ENCODE measurements at places on chromosomes 6 and 20.

DNA sequence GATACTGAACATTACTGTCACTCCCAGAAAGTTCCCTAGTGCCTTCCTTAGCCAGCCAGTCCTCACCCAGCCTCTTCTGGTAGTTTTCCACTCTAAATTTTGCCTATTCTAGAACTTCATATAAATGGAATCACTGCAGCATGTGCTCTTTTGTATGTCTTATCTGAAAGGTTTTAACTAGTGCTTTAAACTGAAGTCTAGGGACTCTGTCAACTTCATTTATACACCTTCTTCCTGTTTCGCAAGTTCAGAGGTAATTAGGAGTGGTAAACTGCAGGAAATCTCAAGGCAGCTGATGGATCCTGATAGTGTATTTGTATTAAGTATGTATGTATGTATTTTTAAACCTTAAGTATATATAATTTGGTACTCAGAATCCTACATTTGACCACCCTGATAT lies 94.3 kb downstream of the TCP11 start:
- DNase-seq = no peak

- no peak for DNase-seq
Measured at GRCh38 chr20:51966296-51966971, 164.1 kb upstream of the SALL4 start.

- DNase-seq = no peak
Measured at GRCh38 chr20:24393903-24394302, 75.5 kb upstream of the SYNDIG1 start.

GRCh38 chr6:103723438-103724322 lies 1136.0 kb downstream of the HACE1 start:
- no peak for DNase-seq

DNA sequence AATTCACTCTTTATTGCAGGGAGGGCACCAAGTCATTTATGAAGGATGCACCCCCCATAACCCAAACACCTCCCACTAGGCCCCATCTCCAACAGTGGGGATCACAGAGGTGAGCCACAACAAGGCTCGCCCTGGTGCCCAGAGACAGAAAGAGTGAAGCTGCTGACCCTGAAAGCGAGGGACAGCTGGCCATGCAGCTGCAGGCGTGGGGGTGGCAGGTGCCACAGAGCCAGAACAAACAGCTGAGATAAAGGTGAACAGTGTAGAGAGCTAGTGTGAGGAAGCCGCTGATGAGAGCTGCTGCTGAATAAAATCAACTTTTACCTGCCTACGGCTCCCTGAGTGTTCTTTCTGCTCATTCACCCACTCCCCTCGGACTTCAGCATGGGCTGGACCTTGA lies 18.8 kb upstream of the RGS17 start:
- DNase-seq = no peak

GRCh38 chr6:42764911-42765648 lies 16.8 kb upstream of the BICRAL start:
- DNase-seq = no peak

- DNase-seq = no peak
Measured at GRCh38 chr6:111764238-111765175, 108.7 kb downstream of the FYN start.

DNA sequence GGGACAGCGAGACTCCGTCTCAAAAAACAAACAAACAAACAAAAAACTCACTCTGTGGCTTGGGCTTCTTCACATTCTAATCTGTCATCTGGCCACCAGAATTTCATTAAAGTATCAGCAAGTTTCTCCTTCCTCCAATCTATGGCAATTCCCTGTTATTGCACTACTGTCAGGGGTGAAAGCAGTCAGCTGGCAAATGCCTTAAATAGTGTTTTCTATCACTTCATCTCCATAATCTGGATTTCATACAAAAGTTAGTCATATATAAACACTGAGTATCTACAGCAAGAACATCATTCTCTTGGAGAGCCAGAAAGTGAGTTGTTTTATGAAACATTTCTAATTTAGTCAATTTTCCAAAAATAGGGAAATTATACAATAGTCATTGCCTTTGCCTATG lies 56.1 kb downstream of the PHACTR3 start:
- no peak for DNase-seq

DNA sequence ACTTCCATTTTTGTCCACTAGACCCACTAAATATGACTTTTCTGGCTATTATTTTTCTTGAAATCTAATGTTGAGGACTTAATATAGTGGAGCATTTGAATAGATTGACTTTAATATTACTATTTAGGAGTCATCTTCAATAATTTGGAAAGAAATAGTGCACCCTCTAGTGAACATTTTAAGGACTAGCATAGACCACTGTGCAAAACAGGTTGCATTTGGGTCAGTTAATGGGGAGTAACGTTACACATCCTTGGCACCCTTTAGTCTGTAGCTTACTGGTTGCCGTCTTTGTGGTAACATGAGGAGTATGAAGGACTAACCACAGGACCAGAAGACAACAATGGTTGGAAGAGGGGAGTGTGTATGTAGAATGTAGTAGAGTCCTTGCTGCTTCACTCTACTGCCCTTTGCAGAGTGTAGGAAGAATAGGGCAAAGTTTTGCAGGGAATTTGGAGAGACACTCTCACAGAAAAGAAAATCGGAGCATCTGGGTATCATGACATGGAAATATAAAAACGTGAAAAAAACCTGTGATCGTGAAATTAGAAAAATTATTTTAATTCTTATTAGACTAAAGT lies 25.2 kb downstream of the RFPL4B start:
- no peak for DNase-seq

DNA sequence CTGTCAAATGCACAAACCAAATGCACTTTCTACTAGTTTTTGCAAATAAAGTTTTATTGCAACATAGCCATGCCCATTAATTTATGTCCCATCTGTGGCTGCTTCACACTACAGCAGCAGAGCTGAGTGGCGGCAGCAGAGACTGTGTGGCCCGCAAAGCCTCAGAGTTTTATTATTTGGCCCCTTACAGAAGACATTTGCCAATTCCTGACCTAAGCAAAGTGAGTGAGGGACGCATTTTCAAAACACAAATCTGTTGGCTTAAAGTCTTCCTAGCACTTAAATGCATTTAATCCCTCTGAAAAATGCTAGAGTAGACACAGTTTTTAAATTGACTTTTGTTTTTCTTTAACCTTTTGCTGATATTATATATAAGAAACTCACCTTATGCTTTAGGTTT lies 126.4 kb downstream of the PHACTR3 start:
- no peak for DNase-seq

- DNase-seq = no peak
Measured at GRCh38 chr20:42474646-42475045, 715.1 kb downstream of the PTPRT start.

DNA sequence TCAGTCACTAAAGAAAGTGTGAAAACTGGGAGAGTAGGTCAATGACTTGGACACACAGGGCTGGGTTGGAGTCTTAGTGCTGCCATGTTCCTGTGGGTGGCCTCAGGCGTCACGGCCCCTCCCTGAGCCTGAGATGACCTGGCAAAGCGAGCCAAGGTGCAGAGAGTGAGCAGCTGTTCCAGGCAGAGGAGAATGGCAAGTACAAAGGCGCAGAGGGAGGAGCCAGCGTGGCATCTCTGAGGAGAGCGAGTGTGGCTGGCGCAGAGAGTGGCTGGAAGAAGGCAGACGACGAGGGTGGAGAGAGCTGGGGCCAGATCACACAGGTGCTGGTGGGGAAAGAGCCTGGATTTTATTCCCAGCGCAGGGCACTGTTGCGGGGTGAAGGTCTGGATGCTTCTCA lies 20.6 kb upstream of the CHMP4B start:
- no peak for DNase-seq

DNA sequence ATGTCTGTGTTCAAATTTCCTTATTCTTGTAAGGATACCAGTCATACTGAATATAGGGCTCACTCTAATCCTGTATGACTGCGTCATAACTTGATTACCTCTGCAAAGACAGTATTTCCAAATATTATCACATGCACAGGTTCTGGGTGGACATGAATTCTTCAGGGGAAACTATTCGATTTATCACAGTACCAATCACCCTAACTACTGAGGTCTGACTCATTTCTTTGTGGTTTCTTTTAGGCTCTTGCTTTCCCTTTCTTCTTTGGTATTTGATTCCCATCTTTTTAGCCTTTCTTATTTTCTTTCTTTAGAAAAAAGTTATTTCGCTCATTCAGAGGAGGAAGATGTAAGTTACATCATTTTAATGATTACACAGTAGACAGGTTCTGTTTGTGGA lies 40.3 kb upstream of the TBX18 start:
- DNase-seq = no peak

DNA sequence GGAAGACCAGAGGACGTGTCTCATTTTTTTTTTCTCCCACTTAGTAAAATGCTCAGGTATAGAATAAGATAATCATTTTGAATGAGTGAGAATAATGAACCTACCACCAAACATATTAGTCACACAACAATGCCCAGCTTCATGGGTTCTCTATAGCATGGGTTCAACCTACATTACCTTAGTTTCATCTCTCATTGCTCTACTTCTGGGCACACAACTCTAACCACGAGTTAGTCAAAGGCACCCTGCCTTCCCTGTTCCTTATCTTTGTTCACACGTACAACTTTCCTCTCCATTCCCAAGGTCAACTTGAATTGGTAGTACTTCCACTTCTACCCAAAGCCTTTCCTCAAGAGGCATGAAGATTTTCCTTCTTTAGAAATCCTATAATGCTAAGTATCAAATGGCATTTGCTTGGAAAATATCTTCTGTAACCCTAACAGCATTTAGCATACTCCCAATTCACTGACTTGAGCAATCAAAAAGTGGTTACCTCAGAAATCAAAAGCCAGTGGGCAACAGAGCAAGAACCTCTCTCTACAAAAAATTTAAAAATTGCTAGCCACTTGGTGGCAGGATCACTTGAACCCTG lies 20.9 kb downstream of the DEK start:
- no peak for DNase-seq

DNA sequence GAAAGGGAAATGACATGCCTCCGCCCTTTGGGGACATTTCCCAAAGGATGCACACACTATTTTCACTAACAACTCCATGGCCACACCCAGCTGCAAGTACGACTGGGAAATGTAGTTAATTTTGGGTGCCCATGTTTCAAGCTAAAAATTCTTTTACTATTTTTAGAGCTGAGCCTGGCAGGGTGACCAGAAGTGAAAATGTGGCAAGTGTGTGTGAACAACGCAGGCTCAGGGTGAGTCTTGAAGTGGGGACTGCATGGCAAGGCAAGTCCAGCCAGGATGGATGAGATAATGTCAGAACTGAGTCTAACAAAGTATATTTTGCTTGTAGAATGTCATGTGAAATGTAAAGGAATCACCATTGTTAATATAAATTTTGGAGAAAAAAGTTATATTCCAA lies 17.0 kb upstream of the CD109 start:
- no peak for DNase-seq

DNA sequence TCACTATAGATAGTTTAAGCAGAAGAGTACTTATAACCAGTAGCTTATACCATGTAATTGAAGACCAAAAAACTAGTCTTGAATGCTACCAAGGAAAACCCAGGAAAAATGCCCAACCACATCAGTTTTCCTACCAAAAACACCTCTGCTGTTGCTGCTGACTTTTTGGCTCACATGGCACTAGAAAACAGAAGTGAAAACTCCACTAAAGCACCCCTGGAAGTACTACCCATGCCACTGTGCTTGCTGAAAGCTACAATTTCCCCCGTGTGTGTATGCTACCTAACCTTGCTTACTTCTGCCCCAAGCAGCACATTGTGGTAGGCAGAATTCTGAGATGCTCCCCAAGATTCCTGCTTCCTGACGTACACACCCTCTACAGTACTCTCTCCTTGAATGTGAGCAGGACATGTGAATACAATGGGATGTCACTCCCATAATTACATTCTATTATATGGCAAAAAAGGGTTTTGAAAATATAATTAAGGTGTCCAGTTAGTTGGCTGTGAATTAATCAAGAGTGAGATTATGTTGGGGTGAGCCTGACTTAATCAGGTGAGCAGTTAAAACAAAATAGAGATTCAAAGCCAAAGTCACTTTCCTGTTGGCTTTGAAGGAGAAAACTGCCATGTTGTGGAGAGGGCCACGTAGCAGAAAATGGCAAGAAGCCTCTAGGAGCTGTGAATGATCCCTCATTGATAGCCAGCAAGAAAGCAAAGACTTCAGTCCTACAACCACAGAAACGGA lies 209.8 kb upstream of the MARCKS start:
- no peak for DNase-seq

- DNase-seq = no peak
Measured at GRCh38 chr6:137033828-137034227, 10.9 kb downstream of the IL20RA start.

DNA sequence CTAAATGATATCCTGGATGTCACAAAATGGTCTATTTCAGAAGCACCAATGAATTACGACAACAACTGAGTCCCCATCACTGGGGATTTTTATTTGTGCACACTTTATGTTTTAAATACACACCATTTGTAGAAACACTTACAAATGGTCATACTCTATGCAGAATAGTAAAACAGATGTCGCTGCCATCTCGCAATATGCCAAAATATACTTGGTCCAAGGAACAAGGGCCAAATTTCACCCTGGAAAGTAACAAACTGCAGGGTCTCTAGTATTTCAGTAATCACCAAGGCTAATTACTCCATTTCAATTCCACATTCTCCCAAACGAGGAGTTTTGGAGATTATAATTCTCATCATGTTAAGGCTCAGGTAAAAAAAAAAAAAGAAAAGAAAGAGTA lies 215.2 kb downstream of the LMBRD1 start:
- DNase-seq = no peak

- no peak for DNase-seq
Measured at GRCh38 chr6:11480541-11480940, 57.0 kb upstream of the TMEM170B start.

DNA sequence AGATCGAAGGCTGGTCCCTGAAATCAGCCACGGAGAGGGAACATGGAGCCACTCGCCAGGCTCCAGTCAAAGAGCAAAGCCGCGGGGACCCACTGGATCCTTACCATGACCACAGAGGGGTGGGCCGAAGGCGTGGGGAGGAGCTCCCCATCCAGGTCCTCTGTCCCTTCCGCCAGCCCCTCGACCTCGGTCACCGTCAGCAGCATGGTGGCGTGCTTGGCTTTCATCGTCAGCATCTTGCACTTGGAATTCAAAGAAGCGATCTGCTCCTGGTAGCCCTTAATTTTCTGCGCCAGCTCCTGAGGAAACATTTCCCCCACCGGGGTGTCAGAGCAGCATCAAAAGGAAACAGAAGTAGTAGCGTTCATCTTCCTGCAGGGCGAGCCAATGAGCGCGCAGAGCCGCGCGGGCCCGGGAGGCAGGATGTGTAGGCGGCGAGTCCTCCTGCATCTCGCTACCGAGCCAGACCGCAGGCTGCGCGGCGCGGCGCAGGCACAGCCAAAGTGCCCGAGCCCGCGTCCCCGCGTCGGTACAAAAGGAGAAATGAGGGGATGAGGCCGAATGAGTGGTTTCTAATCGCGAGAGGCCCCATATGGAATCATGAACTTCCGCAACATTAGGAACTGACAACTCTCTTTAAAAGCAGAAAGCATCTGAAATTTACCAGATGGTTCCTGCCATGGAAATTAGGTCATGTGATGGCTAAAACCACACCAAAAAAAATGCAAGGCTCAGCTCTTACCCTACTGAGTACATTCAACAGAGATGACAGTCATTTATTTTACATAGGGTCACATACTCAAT lies 335.2 kb downstream of the SYNE1 start:
- no peak for DNase-seq
